ENCODE measurements at places on chromosomes 2 and 18. TPM values are rescaled to one million over a fixed set of nuclear protein-coding genes. Genes with fewer than 3 reads are reported as not detected.

DNA sequence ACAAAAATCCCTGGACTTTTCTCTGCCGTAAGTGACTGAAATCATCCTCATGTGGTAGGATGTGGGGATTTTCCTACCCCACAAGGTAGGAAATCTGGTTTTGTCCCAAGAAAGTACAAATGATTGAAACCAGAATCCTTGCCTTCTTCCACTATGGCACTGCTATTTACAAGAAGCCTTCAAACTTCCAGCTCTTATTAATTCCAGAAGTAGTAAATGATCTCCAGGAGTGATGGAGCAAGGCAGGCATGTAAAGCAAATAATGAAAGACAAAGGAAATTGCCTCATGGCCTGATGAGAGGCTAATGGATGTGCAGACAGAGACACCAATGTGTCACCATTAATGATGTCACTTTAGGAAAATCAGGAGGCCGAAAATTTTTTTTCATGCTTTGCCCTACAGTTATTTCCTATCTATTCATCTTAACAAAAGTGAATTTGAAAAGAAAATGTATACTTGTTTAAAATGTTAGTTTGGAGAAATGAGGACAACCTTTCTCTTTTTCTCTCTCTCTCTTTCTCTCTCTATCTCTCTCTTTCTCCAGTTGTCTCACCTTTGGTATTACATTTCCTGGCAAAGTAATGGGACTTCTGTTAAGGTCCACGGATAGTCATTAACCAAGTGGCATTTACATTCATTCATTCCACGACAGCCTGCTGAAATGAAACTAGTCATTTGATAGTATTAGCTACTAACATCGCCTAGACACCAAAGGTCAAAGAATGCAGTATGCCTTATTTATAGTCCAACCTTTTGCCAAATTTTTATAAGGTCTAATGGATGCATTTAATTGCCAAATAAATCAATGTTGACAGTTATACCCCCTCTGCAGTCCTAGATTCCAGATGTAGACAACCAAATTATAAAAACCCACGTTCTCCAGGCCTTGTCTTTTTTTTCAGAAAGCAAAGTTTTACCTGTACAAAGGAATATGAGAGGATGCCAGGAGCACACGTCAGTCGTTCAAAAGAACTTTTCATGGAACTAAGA is 5.0 kb upstream of the EVA1A start:
- no peaks in the 10 kb centered on the region for H3K36me3 ChIP-seq
- peaks cover 7% of the 10 kb centered on the region for H3K27me3 ChIP-seq
- no peak overlapping the region for H3K27ac ChIP-seq
- no peak for DNase-seq
- H3K4me1 ChIP-seq: no peaks in the 10 kb centered on the region
- no peak overlapping the region for H3K4me3 ChIP-seq

DNA sequence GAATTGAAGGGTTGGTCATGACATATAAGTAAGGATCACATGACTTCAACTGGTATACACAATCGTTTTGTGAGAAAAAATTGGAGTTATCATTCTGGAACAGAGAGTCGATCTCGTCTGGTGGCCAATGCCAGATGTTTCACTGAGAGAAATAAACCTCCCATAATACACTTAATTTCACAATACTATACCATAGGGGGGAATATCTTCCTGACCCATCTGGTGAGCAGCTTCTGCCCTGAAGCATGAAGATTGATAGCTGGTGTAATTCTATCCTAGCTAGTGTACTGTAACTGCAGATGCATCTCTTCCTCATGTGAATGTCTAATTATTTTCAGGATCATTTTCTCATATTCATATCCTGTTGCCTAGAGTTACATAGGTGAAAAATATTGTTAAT is 15.7 kb upstream of the CDH7 start:
- no peaks in the 10 kb centered on the region for H3K36me3 ChIP-seq
- DNase-seq: no peak
- H3K4me1 ChIP-seq: no peaks in the 10 kb centered on the region
- H3K4me3 ChIP-seq: no peak overlapping the region
- no peak overlapping the region for H3K27ac ChIP-seq

- no peaks in the 10 kb centered on the region for H3K4me1 ChIP-seq
- H3K36me3 ChIP-seq: no peaks in the 10 kb centered on the region
- DNase-seq: no peak
- H3K4me3 ChIP-seq: no peak overlapping the region
- H3K27me3 ChIP-seq: no peaks in the 10 kb centered on the region
Observed at GRCh38 chr2:67633212-67633856, 236.2 kb downstream of the ETAA1 start.

DNA sequence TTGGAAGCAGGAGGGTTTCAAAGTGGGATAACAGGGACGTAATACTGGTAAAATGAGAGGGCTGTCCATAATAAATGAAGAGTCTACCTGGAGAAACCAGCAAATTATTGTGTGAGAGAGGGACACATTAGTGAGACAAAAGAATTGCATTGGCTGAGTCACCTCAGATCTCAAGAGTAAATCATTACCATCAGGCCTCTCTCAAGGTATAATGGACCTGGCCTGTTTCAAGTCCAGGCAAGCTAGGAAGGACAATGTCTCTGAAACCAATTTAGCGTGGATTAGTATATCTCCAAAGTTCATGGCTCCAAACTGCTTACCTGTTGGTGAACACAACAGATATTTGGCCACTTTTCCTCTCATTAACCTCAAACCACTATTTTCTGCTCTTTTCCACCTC is 471.4 kb downstream of the CMPK2 start:
- H3K4me3 ChIP-seq: no peak overlapping the region
- H3K27ac ChIP-seq: no peak overlapping the region
- no peaks in the 10 kb centered on the region for H3K4me1 ChIP-seq
- DNase-seq: no peak
- H3K27me3 ChIP-seq: no peaks in the 10 kb centered on the region
- no peaks in the 10 kb centered on the region for H3K36me3 ChIP-seq

- DNase-seq: no peak
- H3K36me3 ChIP-seq: no peaks in the 10 kb centered on the region
- no peaks in the 10 kb centered on the region for H3K27me3 ChIP-seq
- no peak overlapping the region for H3K27ac ChIP-seq
- no peak overlapping the region for H3K4me3 ChIP-seq
- H3K4me1 ChIP-seq: no peaks in the 10 kb centered on the region
Observed at GRCh38 chr18:1468550-1468949, 563.9 kb downstream of the ADCYAP1 start.

DNA sequence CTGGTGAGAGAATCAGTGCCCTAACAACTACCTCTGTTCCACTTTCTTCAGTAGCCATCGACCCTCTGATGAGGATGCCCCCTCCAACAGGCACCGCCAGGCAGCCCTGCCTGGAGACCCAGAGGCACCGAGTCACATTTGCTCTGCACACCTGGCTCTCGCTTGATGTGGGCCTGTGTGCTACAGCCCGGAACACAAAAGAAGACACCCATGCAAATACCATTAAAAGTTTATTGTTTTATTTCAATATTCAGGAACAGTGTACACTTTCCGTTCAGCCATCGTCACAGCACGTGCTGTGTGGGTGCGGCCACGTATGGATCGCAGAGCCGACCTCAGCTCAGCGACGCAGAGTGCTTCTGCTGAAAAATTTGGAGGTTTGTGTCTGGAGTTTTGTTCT is 154.0 kb downstream of the MBP start:
- peaks cover 3% of the 10 kb centered on the region for H3K36me3 ChIP-seq
- H3K27ac ChIP-seq: no peak overlapping the region
- DNase-seq: no peak

- no peaks in the 10 kb centered on the region for H3K36me3 ChIP-seq
- H3K4me3 ChIP-seq: no peak overlapping the region
- no peak for DNase-seq
- H3K4me1 ChIP-seq: no peaks in the 10 kb centered on the region
- no peak overlapping the region for H3K27ac ChIP-seq
- no peaks in the 10 kb centered on the region for H3K27me3 ChIP-seq
Observed at GRCh38 chr18:22488554-22488953, 70.8 kb upstream of the CTAGE1 start.

DNA sequence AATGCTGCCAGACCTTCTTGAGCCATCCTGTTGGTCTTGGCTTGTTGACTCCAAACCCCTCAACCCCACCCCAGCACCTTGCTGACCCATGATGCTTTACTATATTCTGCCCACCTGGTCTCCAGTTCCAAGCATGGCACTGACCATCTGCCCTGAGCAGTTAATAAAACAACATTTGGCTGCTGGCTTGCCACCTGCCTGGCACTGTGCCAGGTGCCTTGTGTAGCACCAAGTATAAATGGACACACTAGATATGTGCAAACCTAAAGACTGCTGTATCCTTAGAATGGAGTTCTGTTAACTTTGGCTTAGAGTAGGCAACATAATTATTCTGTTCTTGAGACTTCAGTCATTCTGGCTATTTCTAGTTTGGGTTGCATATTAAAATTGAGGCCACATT is 91.4 kb downstream of the ACSL3 start:
- DNase-seq: no peak
- peaks cover 2% of the 10 kb centered on the region for H3K27me3 ChIP-seq
- no peak overlapping the region for H3K27ac ChIP-seq
- no peaks in the 10 kb centered on the region for H3K4me1 ChIP-seq
- H3K4me3 ChIP-seq: no peak overlapping the region
- H3K36me3 ChIP-seq: no peaks in the 10 kb centered on the region

- no peak overlapping the region for H3K27ac ChIP-seq
- H3K4me1 ChIP-seq: no peaks in the 10 kb centered on the region
- H3K4me3 ChIP-seq: no peak overlapping the region
Observed at GRCh38 chr2:201759567-201759966, 21.2 kb downstream of the ALS2 start.

- H3K36me3 ChIP-seq: no peaks in the 10 kb centered on the region
- H3K27me3 ChIP-seq: no peaks in the 10 kb centered on the region
- H3K4me1 ChIP-seq: no peaks in the 10 kb centered on the region
- no peak overlapping the region for H3K4me3 ChIP-seq
- no peak for DNase-seq
Observed at GRCh38 chr2:40363631-40364030, 88.3 kb downstream of the SLC8A1 start.

- H3K36me3 ChIP-seq: no peaks in the 10 kb centered on the region
- DNase-seq: no peak
- no peak overlapping the region for H3K4me3 ChIP-seq
- no peaks in the 10 kb centered on the region for H3K27me3 ChIP-seq
- H3K27ac ChIP-seq: no peak overlapping the region
- H3K4me1 ChIP-seq: no peaks in the 10 kb centered on the region
Observed at GRCh38 chr18:29157057-29157780, 980.3 kb upstream of the CDH2 start.

GRCh38 chr18:24346254-24346653 is 51.4 kb downstream of the OSBPL1A start:
- no peak overlapping the region for H3K27ac ChIP-seq
- DNase-seq: no peak
- no peaks in the 10 kb centered on the region for H3K27me3 ChIP-seq

- peaks cover 32% of the 10 kb centered on the region for H3K4me1 ChIP-seq
- H3K36me3 ChIP-seq: no peaks in the 10 kb centered on the region
- H3K4me3 ChIP-seq: peak overlapping the region; percentile 93
- H3K27ac ChIP-seq: peak overlapping the region; percentile 51
- DNase-seq: peak; percentile 32
Observed at GRCh38 chr2:202375033-202375608, 1.0 kb upstream of the BMPR2 start.

- no peak overlapping the region for H3K4me3 ChIP-seq
- no peak for DNase-seq
- no peaks in the 10 kb centered on the region for H3K4me1 ChIP-seq
Observed at GRCh38 chr2:223890721-223891120, 53.3 kb upstream of the AP1S3 start.

- peaks cover 9% of the 10 kb centered on the region for H3K4me1 ChIP-seq
- H3K27ac ChIP-seq: no peak overlapping the region
- peaks cover 2% of the 10 kb centered on the region for H3K27me3 ChIP-seq
- no peaks in the 10 kb centered on the region for H3K36me3 ChIP-seq
Observed at GRCh38 chr2:105573490-105573889, 171.2 kb upstream of the NCK2 start.

DNA sequence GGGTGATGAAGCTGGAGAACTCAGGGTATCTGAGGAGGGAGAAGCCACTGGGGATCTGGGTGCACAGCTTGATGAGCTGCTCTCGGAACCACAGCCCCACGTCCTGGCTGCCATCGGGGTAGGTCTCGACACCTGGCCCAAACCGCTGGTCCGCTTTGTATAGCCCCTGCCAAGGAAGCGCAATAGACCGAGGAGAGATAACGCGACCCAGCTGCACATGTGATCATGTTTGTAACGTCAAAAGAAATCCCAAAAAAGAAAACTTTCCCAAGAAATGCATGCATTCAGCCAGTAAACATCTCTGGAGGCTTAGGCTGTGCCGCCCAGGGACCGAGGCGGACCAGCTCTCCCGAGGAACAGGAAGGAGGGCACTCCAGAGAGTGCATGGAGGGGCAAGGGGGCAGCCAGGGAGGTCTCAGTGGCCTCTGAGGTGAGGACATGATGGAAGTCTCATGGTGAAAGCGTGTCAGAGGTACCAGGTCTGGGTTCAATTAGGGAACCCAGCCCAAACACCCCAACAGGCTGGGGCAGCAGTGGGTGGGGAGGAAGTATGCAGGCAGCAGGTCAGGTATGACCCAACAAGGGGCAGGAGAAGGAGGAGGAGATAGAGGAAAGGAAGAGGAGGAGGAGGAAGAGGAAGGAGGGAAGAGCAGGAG is 28.3 kb downstream of the ANKMY1 start:
- H3K27ac ChIP-seq: no peak overlapping the region
- no peaks in the 10 kb centered on the region for H3K27me3 ChIP-seq
- H3K4me3 ChIP-seq: no peak overlapping the region
- H3K4me1 ChIP-seq: no peaks in the 10 kb centered on the region
- H3K36me3 ChIP-seq: peaks cover 30% of the 10 kb centered on the region

GRCh38 chr2:212005085-212005671 is 533.4 kb downstream of the ERBB4 start:
- no peaks in the 10 kb centered on the region for H3K27me3 ChIP-seq
- H3K27ac ChIP-seq: no peak overlapping the region
- DNase-seq: no peak
- H3K36me3 ChIP-seq: no peaks in the 10 kb centered on the region

GRCh38 chr2:27027211-27027651 is 5.5 kb upstream of the TMEM214 start:
- H3K27ac ChIP-seq: no peak overlapping the region
- H3K27me3 ChIP-seq: no peaks in the 10 kb centered on the region
- H3K36me3 ChIP-seq: peaks cover 4% of the 10 kb centered on the region
- no peaks in the 10 kb centered on the region for H3K4me1 ChIP-seq
- H3K4me3 ChIP-seq: no peak overlapping the region

DNA sequence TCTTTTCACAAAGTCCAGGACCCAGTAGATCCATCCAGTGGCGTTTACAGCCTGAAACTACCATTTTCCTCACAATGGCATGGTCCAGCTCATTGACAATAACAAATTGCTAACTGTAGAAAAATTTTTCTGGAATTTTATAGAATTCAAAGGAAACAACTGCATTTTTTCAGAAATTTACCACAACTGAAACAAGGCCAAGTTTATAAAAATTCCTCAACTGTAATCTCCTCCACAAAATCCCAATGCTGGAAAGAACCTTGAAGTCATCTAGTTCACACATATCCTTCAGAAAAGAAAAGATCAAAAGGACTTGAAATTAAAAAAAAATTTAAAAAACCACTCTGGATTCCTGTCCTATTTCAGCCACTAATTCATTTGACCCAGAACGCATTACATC is 226.0 kb upstream of the CTAGE1 start:
- DNase-seq: no peak
- H3K27me3 ChIP-seq: no peaks in the 10 kb centered on the region
- no peaks in the 10 kb centered on the region for H3K4me1 ChIP-seq
- H3K27ac ChIP-seq: no peak overlapping the region

Gene SLC4A3
- not detected for total RNA-seq

Gene PARD3B
- total RNA-seq: 0.10 TPM

Gene PRSS56
- not detected for total RNA-seq

Gene CFAP53
- 0.35 TPM for total RNA-seq

Gene PTCD3
- total RNA-seq: 147 TPM

Gene LRATD1
- not detected for total RNA-seq

Gene COLEC12
- not detected for total RNA-seq

Gene NMS
- total RNA-seq: not detected

Gene CHAC2
- 1.2 TPM for total RNA-seq

Gene C2orf80
- total RNA-seq: not detected

Gene CRYGC
- not detected for total RNA-seq

Gene KIAA2012
- not detected for total RNA-seq

Gene MAP3K19
- not detected for total RNA-seq
